NCI-H1930 (cell line): ENCODE measurements at places on chromosomes 12 and 14.

DNA sequence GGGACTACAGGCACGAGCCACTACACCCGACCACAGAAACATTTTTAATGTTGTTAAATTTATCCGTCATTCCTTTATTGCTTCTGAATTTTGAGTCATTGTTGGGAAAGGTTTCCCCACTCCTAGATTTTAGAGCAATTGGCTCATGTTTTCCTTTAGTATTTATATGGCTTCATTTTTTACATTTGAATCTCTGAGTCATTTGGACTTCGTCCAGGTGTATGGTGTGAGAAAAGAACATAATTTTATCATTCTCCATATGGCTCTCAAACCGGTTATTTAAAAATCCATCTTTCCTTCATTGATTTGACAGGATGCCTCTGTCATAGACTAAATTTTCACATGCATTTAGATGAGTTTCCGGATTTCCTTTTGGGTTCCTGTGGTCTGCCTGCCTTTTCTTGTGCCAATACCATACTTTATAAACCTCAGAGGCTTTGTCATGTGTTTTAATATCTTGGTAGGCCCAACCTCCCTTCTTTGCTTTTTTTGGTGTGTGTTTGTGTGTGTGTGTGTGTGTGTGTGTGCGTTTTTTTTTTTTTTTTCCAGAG lies 30.9 kb downstream of the LRTM2 start:
- no peak for DNase-seq

DNA sequence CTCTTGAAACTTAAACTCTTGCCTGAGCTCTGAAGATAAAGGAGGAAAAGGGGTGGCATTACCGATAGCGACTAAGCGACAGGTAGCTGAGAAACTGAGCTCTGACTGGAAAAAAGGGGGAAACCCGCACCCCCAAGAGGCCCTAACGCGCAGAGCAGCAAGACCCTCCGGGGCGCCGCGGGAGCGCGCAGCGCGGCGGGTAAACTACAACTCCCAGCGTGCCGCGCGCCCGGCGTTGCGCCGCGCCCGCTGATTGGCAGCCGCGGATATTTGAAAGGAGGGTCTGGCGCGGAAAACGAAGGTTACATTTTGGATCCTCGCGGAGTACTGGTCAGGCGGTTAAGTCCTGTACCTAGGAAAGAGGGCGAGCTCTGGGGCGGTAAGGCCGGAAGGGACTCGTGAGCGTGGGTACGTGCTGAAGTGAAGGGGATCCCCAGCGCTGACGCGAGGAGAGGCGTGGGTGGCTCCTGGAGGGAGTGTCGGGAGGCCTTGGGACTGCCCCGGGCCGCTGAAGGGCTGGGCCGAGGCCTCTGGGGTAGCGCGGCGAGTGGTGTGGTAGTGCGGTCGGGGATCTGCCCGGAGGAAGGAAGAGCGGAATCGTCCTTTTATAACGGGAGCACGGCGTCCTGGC lies at the start of gene ESPL1:
Gene ESPL1 (plus strand): TSS at position 301 of the 631 bp plus-strand sequence. CDS start 468 bp downstream, outside the sequence.
- peak; percentile 81 for DNase-seq

GRCh38 chr14:52333823-52334657 lies 19.9 kb downstream of the PTGER2 start:
- DNase-seq: no peak

GRCh38 chr12:107127482-107128430 lies 34.4 kb upstream of the CRY1 start:
- DNase-seq: no peak

DNA sequence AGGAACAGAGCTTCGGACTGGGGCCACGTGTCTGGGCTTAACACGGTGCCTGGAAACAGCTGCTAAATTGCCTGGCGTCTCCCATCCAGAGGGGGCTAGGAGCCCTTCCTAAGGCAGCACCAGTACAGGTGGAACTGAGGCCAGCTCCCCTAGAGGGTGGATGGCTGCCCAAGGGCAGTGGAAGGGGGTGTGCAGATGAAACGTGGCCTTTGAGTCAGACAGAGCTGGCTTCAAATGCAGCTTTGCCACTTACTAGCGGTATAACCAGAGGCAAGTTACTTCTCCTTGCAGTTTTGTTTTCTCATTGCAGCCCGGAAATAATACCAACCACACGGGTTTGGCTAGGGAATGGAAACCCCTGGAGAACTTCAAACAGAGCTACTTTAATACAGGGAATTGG lies 59.3 kb upstream of the SLC24A4 start:
- DNase-seq: no peak
